ENCODE measurements at places on chromosomes 16 and 17.

- DNase-seq = peak; percentile 6
Observed at GRCh38 chr17:30543456-30543855, 66.2 kb downstream of the GOSR1 start.

DNA sequence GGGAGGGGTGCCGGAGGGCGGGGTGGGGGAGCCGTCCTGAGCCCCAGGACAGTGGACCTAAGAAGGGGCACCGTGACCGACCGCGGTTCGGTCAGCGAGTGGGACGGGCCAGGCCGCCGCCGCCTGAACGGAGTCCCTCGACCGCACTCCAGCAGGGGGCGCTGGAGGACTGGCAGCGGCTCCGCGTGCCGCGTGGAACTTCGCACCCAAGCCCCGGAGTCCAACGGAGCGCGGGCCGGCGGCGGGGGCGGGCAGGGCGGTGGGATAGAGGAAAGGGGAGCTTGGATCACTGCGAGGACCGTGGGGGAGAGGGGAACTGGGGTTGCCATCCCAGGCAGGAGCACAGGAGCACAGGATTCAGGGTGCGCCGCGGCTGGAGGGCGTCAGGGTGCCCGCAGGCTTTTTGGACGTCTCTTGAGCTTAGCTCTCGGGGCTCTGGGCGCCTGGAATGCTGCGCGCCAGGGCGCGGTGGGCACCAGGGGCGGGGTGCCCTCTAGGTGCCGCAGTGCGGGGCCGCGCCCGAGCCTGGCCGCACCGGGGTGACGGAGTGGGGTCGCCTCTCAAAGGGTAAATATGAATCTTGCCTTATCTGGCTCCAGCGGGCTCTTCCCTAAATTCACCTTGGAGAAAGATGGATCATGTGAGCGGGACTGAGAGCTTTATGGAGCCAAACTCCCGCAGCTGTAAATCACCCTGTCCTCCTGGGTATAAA lies 379 bp upstream of the OTOP2 start:
- peak; percentile 3 for DNase-seq

DNA sequence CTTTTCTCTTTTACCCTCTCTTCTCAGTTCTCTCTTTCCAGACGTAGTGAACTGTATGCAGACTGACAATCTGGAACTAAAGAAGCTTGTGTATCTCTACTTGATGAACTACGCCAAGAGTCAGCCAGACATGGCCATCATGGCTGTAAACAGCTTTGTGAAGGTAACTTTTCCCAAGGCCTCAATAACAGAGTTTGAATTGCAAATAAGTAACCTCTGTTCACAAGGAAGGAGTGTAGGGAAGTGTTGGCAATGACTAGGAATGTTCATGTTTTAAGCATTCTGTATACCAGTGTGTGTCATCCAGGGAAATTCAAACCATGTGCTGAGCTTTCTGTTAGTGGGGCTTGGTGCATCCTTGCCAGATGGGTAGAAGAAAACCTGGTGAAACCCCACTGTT lies 18.6 kb downstream of the AP2B1 start:
- DNase-seq = no peak

DNA sequence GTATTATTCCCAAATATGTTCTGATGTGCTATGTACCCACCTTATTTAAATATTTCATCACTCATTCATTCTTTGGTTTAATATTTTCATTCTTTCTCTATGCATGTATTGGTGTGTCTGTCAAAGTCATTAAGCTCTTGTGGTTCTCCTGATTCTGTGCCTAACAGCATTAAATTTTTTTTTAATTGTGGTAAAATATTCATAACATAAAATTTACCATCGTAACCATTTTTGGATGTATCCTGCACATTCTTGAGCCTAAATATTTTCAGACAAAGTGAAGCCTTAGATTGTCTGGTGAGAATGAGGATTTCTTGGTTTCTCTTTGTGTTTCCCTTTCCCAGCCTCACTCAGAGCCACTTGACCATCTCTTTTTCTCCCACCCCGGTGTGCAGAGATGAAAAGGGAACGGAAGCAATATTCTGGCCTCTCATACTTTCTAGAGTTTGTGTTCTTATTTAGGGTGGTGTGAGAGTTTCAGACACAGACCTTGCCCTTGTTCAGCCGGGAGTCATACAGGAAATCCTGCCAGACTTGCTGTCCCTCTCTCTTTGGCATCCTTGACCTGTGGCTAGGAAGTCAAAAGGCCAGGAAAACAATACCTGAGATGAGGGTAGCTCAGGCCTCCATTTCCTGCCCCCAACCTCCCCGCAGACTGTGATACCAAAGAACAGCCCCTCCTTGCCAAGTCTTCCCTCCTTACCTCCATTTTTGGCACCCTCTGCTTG lies 4.9 kb downstream of the CCL5 start:
- DNase-seq = no peak

DNA sequence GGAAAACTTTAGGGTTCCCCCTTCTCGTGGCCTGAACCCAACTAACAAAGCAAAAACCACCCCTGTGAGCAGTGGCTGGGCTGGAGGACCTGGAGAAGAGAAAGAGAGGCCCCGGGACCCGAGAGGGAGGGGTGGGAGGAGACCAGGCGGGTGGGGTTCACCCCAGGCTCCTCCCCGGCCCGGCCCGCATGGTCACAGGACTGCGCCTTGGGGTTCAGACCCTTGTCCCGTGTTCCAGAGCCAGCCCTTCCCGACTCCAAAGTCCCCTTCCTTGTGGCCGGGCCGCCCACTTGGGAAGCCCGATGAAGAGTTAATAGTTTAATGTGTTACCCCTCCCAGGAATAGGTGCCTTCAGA lies 852 bp downstream of the MARVELD3 start:
- DNase-seq = no peak

- peak; percentile 26 for DNase-seq
Observed at GRCh38 chr17:40099619-40100418, 570 bp downstream of the NR1D1 start.

DNA sequence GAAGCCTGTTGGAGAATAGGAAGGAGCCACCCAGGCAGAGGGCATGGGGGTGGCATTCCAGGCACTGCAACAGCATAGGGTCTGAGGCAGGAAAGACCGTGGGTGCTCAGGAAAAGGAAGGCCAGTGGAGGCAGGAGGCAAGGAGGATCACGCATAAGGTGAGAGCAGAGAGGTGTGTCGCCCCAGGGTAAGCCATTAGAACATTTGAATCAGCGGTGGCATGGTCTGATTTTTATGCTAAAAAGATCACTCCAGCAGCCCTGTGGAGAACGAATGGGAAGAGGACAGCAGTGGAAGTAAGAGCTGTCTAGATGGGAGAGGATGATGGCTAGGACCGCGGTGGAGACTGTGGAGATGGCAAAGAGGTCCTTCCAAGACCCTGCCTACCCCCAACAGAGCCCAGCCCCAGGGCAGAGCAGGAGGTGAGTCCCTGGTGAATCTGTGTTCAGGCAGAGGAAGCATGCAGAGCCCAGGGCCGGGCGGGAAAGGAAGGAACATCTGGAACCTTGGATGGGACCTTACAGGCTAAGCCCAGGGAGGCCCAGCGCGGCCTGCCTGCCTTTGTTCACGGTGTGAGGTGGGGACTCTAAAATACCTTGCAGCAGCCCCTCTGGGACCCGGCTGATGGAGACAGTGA lies 7.8 kb downstream of the LPO start:
- DNase-seq = no peak

DNA sequence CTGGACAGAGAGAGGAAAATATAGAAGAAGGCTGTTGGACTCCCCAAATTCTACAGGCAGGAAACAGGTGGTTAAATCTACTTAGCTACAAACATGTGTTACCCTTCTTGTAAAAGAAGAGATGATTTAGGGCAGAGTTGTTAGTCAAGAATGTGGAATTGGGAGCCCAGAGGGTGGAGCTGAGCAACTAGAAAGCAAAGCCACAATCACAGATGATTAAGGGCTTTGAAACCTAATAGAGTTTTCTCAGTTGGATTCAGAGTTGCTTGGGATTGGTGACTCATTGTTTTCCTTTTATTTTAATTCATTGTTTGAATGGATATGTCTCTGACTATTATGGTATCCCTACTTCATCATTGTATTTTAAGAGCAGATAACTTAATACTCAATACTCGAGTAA lies 6.2 kb downstream of the ACSM5 start:
- no peak for DNase-seq

GRCh38 chr17:72175787-72176515 lies 55.1 kb downstream of the SOX9 start:
- no peak for DNase-seq

DNA sequence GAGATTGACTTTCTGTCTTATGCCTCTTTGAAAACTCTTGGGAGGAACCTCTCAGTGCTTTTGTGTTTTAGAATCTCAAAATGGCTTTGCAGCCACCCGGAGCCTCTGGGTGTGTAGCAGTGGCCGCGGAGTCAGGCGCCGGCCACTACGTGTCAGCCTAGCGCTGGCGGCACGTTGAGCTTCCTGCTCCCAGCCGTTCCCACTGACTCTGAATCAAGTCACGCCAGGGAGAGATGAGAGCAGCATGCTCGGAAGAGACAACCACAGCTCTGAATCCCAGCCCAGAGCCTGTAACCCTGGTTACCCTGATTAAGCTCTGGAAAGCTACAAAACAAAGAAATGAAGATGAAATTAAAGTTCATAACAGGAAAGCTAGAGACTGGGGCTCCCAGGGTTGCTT lies 97.4 kb upstream of the CACNG5 start:
- no peak for DNase-seq

DNA sequence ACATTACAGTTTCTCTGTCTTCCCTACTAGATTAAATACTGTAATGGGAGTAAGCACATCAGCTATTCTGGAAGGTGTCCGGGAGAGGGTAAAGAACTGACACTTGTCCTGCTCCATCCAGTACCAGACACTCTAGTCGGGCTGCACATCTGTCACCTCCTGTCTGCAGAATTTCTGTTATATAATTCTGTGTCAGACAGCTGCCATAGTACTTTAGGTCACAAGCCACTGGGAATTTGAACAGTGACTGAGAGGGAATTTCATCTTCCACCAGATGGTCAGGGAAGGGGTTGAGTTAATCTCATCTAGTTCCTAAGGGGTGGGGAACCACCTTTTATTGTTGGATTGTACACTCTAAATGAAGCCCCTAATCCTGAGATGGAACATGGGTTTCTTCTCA lies 58.6 kb upstream of the NUDT7 start:
- DNase-seq = no peak

GRCh38 chr17:38326996-38327792 lies 16.6 kb downstream of the GPR179 start:
- no peak for DNase-seq

- no peak for DNase-seq
Observed at GRCh38 chr17:72233986-72234385, 113.2 kb downstream of the SOX9 start.

DNA sequence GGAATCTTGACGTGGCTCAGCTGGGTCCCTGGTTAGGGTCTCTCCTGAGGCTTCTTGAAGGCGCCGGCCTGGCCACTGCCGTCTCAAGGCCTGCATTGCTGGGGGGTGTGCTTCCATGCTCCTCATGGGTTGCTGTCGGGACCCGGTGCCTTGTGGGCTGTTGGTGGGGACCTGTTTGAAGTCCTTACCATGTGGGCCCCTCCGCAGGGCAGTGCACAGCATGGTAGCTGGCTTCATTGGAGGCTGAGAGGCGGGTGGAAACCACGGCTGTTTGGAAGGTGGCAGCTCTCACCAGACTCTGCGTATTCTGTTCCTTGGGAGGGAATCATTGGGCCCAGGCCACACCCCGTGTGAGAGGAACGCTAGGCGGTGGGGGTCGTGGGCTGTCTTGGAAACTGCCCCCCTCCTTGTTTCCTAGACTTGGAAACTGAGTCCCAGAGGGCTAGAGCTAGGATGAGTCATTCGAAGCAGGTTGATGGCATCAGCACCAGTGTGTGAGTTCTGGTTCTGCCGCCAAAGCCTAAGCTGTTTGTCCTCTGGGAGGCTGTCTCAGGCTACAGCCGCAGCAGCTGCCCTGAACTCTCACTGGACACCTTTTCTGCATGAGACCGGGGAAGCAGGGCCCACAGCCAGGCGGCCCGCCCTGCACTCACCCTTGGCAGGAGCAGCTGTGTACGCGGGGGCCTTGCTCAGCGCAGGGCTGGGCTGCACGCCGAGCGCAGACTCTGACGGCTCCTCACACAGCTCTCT lies 35.2 kb downstream of the ZNF750 start:
- DNase-seq = no peak

GRCh38 chr16:85062323-85062722 lies 34.7 kb downstream of the KIAA0513 start:
- no peak for DNase-seq

- no peak for DNase-seq
Observed at GRCh38 chr16:88816736-88817535, 5.2 kb upstream of the APRT start.

- peak; percentile 48 for DNase-seq
Observed at GRCh38 chr16:2147981-2148671, at the start of gene RAB26. TSS of gene RAB26 (plus strand) at chr16:2148625. CDS start at chr16:2148784, 159 bp downstream.

DNA sequence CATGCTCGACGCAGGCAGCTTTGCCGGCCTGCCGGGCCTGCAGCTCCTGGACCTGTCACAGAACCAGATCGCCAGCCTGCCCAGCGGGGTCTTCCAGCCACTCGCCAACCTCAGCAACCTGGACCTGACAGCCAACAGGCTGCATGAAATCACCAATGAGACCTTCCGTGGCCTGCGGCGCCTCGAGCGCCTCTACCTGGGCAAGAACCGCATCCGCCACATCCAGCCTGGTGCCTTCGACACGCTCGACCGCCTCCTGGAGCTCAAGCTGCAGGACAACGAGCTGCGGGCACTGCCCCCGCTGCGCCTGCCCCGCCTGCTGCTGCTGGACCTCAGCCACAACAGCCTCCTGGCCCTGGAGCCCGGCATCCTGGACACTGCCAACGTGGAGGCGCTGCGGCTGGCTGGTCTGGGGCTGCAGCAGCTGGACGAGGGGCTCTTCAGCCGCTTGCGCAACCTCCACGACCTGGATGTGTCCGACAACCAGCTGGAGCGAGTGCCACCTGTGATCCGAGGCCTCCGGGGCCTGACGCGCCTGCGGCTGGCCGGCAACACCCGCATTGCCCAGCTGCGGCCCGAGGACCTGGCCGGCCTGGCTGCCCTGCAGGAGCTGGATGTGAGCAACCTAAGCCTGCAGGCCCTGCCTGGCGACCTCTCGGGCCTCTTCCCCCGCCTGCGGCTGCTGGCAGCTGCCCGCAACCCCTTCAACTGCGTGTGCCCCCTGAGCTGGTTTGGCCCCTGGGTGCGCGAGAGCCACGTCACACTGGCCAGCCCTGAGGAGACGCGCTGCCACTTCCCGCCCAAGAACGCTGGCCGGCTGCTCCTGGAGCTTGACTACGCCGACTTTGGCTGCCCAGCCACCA lies 9.7 kb downstream of the VASN start:
- no peak for DNase-seq

GRCh38 chr17:79126139-79126538 lies 51.5 kb downstream of the ENGASE start:
- DNase-seq = no peak

- no peak for DNase-seq
Observed at GRCh38 chr17:73160980-73161630, 3.7 kb upstream of the SSTR2 start.
